NCI-H1694 (cell line): ENCODE measurements at places on chromosomes 7 and 10.

DNA sequence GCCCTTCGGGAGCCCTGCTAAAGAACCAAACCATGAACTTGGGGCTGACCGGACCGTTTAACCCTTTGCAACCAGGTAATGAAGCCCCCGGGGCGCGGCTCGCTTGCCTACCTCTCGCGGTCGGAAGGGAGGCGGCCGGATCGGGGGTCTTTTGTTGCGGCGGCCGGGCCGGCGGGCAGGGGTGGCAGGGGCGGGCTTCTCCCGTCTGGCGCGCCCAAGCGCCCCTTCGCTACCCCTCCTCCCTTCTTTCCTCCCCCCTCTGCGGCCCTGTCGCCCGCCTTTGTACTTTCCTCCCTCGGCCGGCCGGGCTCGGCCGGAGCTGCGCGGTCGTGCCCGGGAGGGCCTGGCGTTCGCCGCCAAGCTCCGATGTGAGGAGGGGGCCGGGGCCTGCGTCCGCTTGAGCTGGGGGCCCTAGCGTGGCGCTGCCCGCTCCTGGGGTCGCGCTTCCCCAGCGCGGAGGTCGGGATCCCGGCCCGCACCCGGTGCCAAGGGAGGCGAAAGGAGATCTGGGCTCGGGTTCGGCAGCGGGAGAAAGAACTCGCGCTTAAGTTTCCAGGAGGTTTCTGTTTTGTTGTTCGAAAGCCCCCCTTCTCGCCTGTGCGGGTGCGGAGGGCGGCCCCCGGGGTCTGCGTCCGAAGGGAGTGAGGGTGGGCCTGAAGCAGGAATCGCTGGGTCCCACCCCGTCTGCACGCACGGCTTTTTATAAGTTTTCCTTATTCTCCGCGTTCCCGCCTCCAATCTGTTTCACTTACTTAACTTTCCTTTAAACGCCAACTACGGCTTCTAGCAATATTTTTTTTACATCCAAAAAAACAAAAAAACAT is 436.8 kb upstream of the GALNT17 start:
- DNase-seq = no peak

DNA sequence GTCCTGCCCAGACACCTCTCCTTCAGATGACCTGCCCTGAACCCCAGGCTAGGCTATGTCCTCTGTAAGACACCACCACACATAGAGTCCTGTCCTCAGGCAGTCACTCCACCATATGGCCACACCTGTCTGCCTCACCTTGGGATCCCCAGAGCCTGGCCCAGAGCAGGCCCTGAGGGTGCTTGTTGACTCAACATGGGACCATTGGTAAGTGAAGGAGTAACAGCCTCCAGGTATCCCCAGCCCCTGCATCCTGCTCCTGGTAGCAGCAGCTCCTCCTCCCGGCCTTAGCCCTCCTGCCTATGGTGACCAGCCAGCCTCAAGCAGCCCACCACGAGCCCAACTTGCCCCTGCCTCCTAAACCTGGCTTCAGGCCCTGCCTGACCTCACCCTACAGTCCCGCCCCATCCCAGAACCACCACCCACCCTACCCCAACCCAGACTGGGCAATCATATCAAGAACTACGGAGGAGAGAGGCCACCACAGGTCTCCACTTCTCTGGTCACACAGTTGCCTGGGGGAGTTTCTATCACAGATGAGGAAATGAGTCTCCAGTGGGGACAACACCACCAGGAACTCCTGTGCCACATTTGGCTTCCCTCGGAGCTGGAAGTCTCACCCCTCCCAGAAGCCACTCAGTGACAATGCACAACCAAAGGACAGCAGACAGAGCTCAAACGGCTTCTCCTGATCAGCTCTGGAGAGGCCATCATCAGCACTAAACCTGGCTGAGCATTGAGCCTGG is 136.6 kb downstream of the GRID1 start:
- no peak for DNase-seq

DNA sequence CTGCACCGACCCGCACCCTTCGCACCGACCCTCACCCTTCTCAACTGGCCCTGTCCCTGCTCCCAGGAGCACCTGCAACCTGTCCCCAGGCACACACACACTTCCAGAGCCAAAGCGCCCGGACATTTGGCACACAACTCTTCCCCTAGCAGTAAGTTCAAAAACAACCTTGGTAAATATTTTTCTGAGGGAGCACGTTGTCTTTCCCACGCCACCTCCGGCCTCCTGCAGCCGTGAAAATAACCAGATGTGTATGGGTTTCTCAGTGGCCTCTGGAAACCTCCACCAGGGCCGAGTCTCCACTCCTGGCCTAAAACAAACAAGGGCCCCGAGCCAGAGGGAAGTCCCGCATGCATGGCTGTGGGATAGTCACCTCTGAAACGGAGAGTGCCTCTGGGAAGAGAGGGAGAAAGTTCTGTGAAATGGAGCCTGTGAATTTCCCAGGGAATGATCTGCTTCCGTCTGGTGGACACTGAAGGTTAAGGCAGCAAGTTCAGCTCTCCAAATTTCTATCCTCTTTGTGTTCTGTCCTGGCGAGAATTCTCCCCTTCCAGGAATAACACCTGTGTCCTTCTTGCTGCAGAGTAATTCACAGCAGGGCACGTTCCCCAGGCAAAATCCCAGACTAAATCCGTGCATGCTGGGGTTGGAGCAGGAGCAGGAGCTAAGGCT is 15.8 kb downstream of the PODXL start:
- DNase-seq = no peak

- DNase-seq = no peak
Observed at GRCh38 chr10:30935078-30935477, 96.6 kb downstream of the ZNF438 start.

GRCh38 chr7:15783987-15784693 is 97.7 kb upstream of the MEOX2 start:
- DNase-seq = no peak

- DNase-seq = no peak
Observed at GRCh38 chr7:29839302-29839701, 33.0 kb downstream of the WIPF3 start.

GRCh38 chr10:3500408-3500856 is 284.6 kb downstream of the KLF6 start:
- DNase-seq = no peak

DNA sequence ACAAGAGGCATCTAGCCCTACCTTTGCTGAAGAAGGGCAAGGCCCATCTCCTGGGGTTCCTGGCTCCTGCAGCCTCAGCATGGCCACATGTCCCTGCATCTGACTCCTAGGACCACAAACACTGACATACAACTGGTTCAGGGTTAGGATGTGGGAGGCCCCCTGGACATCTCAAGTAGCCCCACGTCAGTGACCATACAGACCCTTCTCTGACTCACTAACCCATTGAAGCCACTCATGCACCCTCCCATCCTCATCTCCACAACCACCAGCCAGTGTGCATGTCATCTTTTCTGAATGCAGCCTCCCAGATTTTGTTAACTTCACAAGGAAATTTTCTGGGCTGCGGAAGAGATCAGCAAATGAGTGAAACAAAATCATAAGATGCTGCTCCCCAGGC is 18.2 kb downstream of the TMEM176B start:
- no peak for DNase-seq

- no peak for DNase-seq
Observed at GRCh38 chr10:116190883-116191282, 82.1 kb downstream of the GFRA1 start.

GRCh38 chr10:58544135-58544534 is 31.5 kb downstream of the BICC1 start:
- no peak for DNase-seq

DNA sequence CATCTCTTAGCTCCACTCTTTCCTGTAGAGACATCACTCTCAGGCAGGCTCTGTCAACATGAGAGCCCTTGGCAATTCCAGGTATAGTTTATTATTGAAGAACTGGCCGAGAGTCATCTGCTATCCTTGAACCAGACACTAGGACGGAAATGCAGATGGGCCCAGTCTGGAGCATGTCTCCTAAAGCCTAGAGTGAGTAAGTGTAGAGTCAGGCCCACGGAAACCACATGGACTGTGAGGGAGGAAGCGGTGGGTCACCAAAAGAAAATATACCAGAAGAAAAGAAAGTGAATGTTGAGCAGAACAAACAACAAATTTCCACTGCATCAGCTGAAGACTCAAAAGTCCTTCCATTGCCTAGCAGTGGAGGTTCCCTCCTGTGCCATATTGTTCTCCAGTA is 15.7 kb upstream of the RELN start:
- no peak for DNase-seq

GRCh38 chr10:103816431-103816830 is 38.9 kb downstream of the SH3PXD2A start:
- no peak for DNase-seq

GRCh38 chr10:87916515-87916914 is 53.1 kb downstream of the PTEN start:
- DNase-seq = no peak

DNA sequence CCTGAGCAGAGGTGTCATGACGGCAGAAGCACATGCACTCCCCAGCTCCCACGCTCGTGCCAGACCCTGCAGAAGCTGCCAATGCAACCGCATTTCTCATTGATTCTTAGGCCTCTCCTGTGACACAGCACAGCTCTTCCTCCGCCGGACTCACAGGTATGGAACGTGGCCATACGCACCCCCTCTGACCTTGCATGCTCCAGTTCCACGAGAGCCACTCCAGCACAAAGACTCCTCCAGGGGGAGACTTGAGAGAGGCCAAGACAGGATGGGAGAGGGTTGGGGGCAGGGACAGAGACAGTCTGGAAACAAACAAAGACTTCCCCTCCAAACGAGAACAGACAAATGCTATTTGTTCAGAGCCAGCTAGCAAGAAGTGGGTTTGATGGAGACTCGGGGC is 124.3 kb upstream of the PPP2R2D start:
- DNase-seq = no peak

DNA sequence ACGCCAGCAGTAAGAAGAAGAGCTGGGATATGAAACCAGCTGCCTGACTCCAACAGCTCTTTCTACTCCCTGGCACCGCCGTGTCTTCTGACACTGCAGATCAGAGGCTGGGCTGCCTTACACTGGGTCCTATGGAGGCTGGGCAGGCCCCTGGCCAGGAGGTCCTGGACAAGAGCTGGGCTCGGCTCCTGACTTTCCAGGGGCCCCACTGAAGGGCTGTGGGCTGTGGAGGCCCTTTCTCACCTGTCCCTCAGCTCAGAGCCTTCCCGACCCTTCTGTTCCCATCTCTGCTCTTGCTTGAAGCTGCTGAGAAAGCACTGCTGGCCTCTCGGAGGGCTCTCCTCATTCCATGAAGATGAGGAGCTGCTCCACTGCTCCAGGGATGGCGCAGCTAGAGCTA is 85.9 kb upstream of the UNC5B start:
- DNase-seq = no peak

DNA sequence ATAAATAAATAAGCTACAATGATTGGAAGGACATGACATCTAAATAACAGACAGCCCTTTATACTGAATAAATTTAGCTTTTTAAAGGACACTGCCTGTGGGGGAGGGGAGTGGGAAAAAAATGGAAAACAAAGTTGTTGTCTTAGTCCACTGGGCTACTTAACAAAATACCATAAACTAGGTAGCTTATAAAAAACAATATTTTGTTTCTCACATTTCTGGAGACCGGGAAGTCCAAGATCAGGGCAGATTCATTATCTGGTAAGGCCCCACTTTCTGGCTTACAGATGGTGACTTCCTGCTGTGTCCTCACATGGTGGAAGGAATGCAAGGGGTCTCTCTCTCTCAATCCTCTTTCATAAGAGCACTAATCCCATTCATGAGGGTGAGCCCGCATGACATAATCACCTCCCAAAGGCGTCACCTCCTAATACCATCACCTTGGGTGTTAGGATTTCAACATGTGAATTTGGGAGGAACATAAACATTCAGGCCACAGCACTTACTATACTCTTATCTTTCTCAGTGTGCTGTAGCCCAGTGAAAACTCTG is 43.0 kb downstream of the DNAJC12 start:
- DNase-seq = no peak

DNA sequence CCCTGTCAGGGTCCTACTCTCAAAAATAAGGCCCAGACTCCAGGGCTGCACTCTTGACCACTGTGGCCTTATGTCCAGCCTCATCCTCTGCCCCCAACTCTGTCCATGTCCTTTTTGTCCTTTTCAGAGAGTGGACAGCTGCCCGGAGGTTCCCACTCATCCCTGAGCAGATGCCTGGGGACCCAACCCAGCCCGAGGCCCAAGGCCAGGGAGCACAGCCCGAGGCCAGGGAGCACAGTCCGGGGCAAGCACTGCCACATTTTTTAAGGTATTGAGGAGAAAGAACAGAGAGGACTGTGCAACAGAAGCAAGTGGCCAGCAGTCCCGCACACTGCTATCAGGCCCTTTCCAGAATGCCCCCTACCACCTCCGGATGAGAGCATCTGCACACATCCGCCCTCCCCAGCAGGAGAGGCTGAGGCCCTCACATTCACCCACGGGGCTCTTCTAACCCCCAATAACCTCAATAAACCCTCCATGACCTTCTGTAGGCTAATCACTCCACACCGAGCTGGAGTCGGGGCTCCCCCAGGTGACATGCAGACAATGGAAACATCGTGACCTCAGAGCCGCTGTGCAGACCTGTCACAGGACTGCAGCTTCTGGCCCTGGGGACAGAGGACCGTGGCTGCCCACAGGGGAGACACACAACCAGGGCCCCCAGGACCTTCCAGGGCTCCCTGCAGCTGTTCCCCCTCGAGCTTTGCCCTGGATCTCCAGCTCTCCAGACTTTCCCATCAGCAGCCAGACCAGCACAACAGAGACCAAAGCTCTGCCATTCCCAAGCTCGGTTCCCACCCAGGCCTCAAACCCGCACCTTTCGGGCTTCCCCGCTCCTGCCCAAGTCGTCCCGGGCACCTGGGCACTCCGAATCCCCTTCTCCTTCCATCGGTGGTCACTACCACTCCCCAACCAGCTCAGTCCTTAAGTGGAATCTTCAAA is 51.4 kb downstream of the CAMK2B start:
- DNase-seq = no peak

GRCh38 chr10:7834262-7834661 is 16.0 kb downstream of the TAF3 start:
- DNase-seq = no peak

DNA sequence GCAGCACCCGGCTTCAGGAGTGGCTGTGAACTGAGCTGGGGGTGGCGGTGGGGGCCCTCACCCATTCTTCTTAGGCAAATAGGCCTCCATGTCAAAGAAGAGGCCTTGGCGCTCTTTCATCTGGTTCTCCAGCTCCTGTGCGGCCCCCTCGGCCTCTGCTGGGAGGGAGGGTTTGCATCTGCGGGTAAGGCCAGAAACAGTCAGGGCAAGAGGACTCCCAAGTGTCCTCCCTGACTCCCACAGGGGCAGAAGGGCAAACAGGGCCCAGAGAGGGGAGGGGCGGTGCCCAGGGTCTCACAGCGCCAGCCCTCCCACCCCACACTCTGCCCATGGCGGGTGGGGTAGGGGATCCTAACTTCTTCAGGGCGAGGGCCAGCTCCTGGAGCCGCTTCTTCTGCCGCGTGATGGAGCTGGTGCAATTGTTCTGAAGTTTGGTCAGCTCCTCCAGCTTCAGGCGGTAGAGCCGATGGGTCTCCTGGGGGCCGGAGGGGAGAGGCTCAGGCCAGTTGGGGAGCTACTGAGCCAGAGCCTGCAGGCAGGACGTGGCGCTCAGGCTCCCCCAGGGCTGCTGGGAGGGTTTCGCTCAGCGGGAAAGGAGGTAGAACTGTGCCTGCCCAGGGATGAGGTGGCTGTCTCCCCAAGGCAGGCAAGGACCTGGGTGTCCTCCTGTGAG is 2.2 kb downstream of the TMEM120A start:
- no peak for DNase-seq

GRCh38 chr10:11525503-11525902 is 85.9 kb downstream of the USP6NL start:
- no peak for DNase-seq

GRCh38 chr7:32506266-32507054 is 11.2 kb downstream of the AVL9 start:
- DNase-seq = no peak

GRCh38 chr7:47762746-47763062 is 180.8 kb upstream of the TNS3 start:
- DNase-seq = no peak
